ENCODE measurements at places on chromosomes 11 and 22. TPM values are rescaled to one million over a fixed set of nuclear protein-coding genes. Genes with fewer than 3 reads are reported as not detected.

Gene PRG3
- polyA plus RNA-seq, result not detected

Gene UBQLN3
- polyA plus RNA-seq, result not detected

Gene GLB1L2
- 15.3 TPM for polyA plus RNA-seq

Gene CAVIN3
- polyA plus RNA-seq, result 36.7 TPM

Gene NAALADL1
- 7.1 TPM for polyA plus RNA-seq

Gene MMP8
- not detected for polyA plus RNA-seq

- peak; percentile 56 for DNase-seq
Observed at GRCh38 chr11:64252003-64252872, 908 bp downstream of the PLCB3 start.

GRCh38 chr11:45553383-45553936, 112.0 kb downstream of the CHST1 start:
- DNase-seq, result no peak

- DNase-seq, result no peak
Observed at GRCh38 chr22:48737461-48738203, 1090.0 kb downstream of the BRD1 start.

GRCh38 chr11:27211370-27212127, 151.5 kb downstream of the CCDC34 start:
- DNase-seq, result no peak

- no peak for DNase-seq
Observed at GRCh38 chr11:9020916-9021315, 17.1 kb upstream of the NRIP3 start.

DNA sequence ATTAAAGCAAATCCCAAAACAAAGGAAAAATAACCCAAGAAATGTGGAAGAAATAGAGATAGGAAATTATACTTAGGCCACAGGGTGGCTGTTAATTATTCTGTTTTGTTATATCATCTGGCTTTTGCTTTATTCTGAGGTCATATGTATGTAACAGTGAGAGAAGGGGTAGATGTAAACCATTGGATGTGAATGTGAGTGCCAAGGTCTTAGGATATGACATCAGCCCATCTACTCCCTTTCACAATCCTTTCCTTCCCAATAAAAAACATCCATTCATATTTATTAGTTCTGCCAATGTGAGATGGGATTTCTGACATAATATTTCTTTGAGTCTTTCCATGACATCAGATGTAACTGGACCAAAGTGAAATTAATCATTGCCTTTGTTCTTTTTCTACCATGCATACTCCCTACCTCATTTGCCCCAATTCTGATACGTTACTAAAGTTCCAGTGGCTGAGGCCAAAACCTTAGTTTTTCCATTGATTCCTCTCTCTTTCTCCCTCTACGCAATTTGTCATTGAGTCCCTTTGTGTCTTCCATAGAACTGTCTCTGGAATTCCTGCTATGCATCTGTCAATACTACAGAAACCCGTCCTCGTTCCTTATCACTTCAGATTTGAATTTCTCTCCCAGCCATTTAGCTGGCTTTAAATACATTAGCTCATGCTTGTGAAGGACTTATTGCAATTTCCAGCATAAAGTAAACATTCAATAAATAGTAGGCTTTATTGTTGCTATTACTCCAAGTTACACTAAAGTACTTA, 170.3 kb downstream of the ARHGAP42 start:
- DNase-seq, result no peak

- no peak for DNase-seq
Observed at GRCh38 chr11:116108161-116108560, 603.9 kb upstream of the CADM1 start.

- DNase-seq, result no peak
Observed at GRCh38 chr11:32279672-32280071, 155.7 kb downstream of the WT1 start.

GRCh38 chr11:103862094-103862801, 174.2 kb upstream of the DDI1 start:
- no peak for DNase-seq

Data from ovary (tissue), 10 donors.